ENCODE measurements at places on chromosomes 3 and 15. TPM values are rescaled to one million over a fixed set of nuclear protein-coding genes. Genes with fewer than 3 reads are reported as not detected.

GRCh38 chr3:30688776-30689641, 82.6 kb downstream of the TGFBR2 start:
- H3K27ac ChIP-seq = peak overlapping the region; percentile 86
- no peaks in the 10 kb centered on the region for H3K27me3 ChIP-seq
- peaks cover 76% of the 10 kb centered on the region for H3K4me1 ChIP-seq
- H3K4me3 ChIP-seq = no peak overlapping the region
- H3K36me3 ChIP-seq = peaks cover 85% of the 10 kb centered on the region
- no peak for DNase-seq

ITIH1 gene
- total RNA-seq = not detected

DNA sequence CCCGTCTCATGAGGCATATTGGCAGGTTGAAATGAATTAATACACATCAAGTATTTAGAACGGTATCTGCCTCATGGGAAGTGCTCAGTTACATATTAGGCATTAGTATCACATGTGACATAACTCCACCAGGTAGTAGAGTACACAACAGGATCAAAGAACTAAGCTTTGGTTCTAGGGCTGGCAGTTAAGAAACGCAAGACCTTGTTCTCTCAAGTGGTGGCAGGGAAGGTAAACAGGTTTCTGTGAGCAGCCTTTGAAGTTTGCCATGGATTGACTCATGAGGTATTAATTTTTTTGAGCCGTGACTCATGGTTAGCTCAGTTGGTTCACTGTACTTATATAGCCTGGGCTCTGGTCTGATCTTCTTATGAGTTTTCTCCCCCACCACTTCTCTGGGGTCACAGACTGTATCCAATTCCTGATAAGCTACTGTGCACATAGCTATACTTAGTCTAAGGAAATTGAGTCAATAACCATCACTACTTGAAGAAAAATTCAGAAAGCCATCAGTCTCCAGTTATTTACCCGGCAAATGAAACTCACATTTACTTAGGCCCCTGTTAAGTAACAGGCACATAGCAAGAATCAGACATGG, 155.6 kb upstream of the STT3B start:
- no peaks in the 10 kb centered on the region for H3K27me3 ChIP-seq
- H3K27ac ChIP-seq = no peak overlapping the region
- H3K36me3 ChIP-seq = peaks cover 2% of the 10 kb centered on the region
- no peak overlapping the region for H3K4me3 ChIP-seq
- peak; percentile 27 for DNase-seq
- H3K4me1 ChIP-seq = peaks cover 8% of the 10 kb centered on the region

CLASP2 gene
- total RNA-seq = 44.3 TPM

GRCh38 chr3:190396001-190396400, 8.0 kb downstream of the CLDN16 start:
- peaks cover 3% of the 10 kb centered on the region for H3K27me3 ChIP-seq
- H3K4me1 ChIP-seq = no peaks in the 10 kb centered on the region
- H3K4me3 ChIP-seq = no peak overlapping the region
- H3K27ac ChIP-seq = no peak overlapping the region
- no peak for DNase-seq

GRCh38 chr15:45868109-45868691, 233.4 kb downstream of the SQOR start:
- no peaks in the 10 kb centered on the region for H3K27me3 ChIP-seq
- no peaks in the 10 kb centered on the region for H3K4me1 ChIP-seq
- H3K27ac ChIP-seq = no peak overlapping the region
- H3K4me3 ChIP-seq = no peak overlapping the region

RPP25 gene
- total RNA-seq = 6.5 TPM

- DNase-seq = no peak
- H3K36me3 ChIP-seq = no peaks in the 10 kb centered on the region
- no peak overlapping the region for H3K27ac ChIP-seq
- H3K4me3 ChIP-seq = no peak overlapping the region
- peaks cover 19% of the 10 kb centered on the region for H3K4me1 ChIP-seq
Measured at GRCh38 chr3:133938770-133939462, 43.2 kb upstream of the RAB6B start.

DNA sequence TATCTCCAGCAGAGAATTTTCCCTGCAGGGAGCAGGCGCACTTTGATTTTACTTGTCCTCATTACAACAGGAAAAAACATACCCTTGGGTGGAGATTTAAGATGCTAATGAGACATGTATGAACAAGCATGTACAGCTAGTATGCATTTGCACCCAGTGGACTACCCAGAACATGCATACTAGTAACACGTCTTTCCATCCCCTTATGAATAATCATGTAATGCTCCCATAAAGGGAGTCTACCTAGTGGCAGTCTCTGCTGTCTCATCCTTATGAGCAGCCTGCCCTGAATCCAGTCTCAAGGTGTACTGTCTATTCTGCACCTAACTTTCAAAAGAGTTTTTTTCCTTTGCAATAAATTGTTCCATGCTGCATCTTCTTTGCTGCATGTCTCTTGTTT, 1222.0 kb downstream of the ROBO1 start:
- no peak overlapping the region for H3K4me3 ChIP-seq
- H3K27ac ChIP-seq = no peak overlapping the region
- no peaks in the 10 kb centered on the region for H3K27me3 ChIP-seq
- no peaks in the 10 kb centered on the region for H3K4me1 ChIP-seq
- no peaks in the 10 kb centered on the region for H3K36me3 ChIP-seq

PCSK6 gene
- total RNA-seq = 0.76 TPM

DNA sequence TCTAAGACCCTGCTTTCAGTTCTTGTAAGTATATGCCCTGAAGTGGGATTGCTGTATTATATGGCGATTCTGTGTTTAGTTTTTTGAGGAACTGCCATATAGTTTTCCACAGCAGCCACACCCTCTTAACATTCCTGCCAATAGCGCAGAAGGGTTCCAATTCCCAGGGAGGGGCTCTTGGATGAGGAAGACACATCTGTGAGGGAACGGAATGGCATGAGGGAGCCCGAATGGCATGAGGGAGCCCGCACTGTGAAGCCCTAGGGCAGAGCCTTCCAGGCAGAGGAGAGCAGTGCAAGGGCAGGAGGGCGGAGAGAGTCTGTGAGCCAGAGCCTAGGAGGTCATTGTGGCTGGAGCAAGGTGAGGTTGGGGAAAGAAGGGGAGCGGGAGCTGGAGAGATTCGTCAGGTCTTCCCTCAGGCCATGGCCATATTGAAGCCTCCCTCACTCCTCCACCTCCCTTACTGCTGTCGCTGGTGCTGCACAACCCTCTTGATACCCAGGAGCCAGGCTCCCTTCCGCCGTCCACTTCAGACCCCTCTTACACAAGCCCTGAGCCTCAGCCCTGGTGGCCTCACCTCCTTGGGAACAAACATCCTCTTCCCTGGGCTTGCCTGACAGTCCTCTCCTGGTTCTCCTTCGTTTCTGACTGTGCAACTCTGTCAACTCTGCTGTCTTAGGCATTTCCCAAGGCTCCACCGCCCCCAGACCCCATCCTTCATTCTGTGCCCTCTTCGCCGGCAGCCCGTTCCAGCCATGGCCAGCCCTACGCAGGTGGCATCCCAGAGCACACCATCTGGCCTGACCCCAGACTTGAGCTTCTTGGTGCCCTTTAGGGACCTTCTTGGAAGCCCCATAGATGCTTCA, 51.4 kb downstream of the FGD5 start:
- H3K27me3 ChIP-seq = peaks cover 22% of the 10 kb centered on the region
- no peak for DNase-seq
- no peaks in the 10 kb centered on the region for H3K36me3 ChIP-seq
- H3K4me1 ChIP-seq = no peaks in the 10 kb centered on the region

All from activated CD8-positive, alpha-beta T cell treated with anti-CD3 and anti-CD28 coated beads, Interleukin-2, amount 10 ng/mL, durations not matched to agents 7 days and 5 days (primary cell).